ENCODE measurements at places on chromosomes 7 and 10.

DNA sequence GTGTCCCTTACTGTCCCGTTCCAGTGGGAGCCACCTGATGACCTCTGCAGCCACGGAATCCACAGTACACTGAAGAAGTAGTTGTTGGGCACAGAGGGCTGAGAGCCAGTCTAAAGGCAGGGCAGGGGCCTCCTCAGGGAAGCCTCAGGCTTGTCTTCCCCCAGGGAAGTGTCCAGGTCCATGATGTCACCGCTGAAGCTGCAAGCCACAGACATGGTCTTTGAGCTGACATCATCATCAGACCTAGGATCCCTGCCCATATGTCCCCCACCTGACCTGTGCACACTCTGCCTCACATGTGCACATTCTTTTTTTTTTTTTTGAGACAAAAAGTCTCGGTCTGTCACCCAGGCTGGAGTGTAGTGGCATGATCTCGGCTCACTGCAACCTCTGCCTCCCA is 38.4 kb upstream of the ELFN1 start:
- no peak for DNase-seq

DNA sequence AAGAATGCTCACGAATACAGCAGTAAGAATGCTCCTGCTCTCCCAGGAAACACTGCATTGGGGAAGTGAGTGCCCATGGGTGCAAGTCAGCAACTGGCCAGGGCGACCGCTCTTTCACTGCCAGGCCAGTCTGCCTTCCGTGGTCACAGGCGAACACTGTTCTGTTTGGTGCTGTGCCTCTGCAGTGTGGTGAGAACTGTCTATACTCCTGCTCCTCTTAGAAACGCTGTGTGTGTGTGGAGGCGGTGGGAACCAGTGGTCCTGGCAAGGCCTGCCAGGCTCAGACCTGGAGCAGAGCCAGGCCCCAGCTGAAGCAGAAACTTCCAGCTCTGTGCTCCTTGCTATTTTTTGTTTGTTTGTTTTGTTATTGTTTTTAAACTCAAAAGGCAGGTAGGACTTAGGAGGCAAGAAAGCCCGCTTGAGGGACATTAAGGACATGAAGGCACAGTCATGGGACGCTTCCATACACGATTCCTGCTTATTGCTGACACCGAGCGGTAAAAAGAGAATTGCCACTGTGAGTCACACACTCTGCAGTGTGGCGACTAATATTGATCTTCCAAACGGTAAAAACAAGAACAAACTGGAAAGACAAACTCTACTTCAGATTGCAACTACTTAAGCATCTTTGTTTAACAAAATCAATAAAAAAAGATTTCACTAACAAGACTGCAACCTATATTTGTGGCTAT is 430.8 kb downstream of the DNAJB6 start:
- DNase-seq, result no peak

DNA sequence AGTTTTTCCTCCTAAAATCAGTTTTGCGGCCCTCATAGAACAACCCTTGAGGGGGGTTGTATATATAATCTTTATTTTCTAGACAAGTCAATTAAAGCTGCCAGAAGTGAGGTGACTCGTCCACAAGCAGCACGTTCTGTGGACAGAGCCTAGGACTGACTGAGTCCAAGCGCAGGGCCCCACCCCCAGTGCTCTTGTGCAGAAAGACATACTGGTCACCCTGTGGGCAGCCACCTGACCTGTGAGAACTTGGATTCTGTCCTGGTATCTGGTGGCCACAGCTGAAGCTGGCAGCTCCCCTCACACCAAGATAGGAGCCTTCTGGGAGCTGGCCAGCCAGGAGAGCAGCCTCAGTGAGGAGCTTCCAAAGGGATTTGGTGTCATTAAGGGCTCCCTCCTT is 89.3 kb downstream of the GRK5 start:
- DNase-seq, result no peak

DNA sequence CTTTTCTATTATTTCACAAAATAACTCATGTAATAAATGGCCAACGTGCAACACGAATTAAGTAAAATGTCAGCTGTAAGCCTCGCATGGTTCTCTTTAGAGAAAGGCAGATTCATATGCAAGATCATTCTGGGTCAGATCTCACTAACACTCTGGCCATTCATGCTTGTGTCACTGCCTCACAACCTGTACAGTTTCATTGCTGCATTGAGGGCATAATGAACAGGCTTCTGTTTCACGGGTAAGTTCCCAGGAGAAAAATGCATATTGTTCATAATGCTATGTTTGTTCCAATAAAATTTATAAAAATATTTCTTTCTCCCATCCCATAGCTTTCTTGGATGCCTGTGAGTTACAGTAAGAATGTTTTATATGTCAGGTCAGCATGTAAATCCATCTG is 734.0 kb upstream of the ANKRD30A start:
- DNase-seq, result no peak

- peak; percentile 22 for DNase-seq
Measured at GRCh38 chr10:16853201-16853600, 36.0 kb upstream of the RSU1 start.

GRCh38 chr7:82562716-82563404 is 119.3 kb upstream of the CACNA2D1 start:
- DNase-seq, result no peak

GRCh38 chr7:11373546-11374142 is 400.0 kb downstream of the PHF14 start:
- peak; percentile 26 for DNase-seq

DNA sequence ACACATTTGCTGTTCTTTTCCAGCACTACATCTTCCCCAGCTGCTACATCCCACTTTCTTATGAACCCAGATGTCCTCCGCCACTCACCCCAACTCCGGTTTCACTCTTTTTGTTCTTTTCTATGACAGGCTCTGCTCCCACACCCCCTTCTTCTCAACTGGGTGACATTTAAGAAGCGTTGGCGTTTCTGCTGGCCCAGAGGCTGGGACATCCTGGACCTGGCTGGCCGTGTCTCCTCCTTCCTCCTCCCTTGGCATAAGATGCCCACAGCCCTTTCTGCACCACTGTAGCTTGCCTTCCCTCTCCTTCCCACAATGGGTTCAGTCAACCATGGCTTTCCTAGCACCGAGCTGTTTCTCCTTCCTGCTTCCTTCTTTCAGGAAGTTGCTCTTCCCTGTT is 9.4 kb upstream of the CALML5 start:
- DNase-seq, result no peak

- DNase-seq, result no peak
Measured at GRCh38 chr10:15742836-15743235, 23.1 kb upstream of the ITGA8 start.

DNA sequence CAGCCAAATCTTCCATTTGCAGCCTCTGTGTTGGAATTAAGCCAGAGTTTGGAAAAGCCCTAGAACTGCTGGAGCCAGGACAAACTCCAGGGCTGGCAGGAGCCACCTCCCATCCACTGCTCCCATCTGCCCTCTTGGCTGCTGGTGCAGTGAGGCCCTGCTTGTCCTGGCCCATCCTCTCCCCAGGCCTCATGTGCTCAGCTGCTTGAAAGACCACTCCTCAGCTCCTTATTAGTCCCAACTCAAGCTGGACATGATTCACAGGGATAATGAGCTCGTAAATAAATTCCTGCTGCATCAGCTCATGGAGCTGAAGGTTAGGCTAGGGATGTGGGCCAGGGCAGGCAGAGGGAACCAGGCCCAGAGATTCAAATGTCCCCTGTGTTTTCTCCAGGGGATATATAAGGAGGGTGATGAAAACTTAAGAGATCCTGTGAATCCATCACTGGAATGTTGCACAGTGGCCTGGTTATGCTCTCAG is 282.8 kb downstream of the RPS24 start:
- DNase-seq, result no peak

DNA sequence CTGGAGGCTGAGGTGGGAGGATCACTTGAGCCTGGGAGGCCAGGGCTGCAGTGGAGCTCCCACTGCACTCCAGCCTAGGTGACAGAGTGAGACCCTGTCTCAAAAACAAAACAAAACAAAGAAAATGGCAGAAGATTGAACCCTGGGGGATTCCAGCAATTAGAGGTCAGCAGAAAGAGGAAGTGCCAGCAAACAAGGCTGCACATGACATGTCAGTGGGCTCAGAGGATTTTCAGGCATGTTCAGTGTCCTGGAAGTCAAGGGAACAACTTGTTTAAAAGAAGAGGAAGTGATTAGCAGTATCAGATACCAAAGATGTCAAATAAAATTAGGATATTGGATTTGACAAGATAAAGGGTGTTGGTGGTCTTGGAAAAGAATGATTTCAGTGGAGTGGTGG is 32.3 kb downstream of the RAB18 start:
- DNase-seq, result peak; percentile 18
